Brain pericyte (primary cell): ENCODE measurements at places on chromosomes 6 and 20.
A peak's percentile ranks its signal among the peaks of the same experiment; 100 is the strongest.

- DNase-seq = no peak
Observed at GRCh38 chr6:626236-626635, 30.7 kb downstream of the HUS1B start.

GRCh38 chr20:25491446-25492038 is 84.1 kb downstream of the GINS1 start:
- DNase-seq = no peak

GRCh38 chr20:33415948-33416347 is 14.6 kb upstream of the CDK5RAP1 start:
- DNase-seq = no peak

- DNase-seq = no peak
Observed at GRCh38 chr6:919500-919899, 226.6 kb upstream of the EXOC2 start.

DNA sequence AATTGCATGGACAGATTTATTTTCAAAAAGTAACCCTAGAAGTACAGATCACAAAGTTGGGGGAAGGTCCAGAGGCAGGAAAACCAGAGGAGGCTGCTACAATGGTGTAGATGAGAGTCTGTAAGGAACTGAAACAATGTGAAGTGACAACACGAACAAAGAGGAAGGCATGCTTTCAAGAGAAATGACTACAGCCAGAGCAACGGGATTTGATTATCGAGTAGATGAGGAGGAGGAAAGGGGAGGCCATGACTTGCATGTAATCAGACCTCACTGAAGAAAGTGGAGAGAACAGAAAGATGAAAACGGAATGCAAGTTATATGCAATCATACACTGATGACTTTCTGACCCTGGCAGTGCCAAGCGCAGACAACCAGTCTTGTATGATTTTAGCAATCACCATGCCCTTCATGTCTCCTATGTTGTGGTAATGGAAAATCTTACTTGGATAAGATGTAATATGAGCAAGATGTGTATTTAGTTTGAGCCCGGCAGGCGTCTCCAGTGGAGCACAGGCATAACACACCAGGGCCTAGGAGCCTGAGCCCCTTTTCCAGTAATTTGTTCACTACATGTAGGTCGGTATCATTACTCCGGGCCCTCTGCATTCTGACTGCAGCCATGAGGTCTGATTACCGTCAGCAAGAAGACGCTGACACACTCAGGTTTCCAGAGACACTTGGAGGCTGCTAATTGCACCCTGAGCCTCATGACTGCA is 34.0 kb upstream of the FAM83C start:
- DNase-seq = no peak

DNA sequence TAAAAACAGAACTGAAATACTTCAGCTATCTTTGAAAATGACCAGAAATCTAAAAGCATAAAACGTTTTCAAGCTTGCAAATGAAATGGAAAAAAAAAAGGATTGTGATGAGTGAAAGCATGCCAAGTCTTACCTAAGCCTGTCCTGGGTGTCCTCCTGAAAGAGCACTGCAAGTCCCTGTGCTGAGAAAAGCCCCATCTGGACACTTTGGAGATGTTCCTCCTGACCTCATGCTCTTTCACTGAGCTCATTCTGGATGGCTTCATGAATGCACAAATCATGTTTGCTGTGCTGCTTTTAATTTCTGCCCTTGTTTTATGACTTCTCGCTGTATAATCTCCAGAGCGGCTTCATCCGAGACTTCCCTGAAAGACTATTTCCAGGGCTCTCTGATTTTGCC is 136.0 kb downstream of the SOD2 start:
- DNase-seq = no peak

DNA sequence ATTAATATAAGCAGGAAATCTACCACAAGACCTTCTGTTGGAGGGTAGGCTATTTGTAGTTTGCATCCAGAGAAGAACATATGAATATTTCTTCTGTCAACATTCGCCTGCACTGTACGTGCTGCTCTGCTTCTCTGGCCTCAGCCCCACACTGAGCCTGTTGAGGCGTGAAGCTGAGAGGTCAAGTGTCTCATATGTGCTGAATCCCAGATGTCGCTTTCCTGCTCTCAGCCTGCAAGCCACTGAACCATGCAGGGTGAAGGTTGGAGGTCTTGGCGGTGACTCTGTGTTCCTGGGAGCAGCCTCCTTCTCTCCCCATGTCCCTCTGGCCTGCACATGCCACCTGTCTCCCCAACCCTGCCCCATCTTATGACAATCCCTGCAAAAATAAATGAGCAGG is 83.6 kb downstream of the TMEM170B start:
- no peak for DNase-seq

DNA sequence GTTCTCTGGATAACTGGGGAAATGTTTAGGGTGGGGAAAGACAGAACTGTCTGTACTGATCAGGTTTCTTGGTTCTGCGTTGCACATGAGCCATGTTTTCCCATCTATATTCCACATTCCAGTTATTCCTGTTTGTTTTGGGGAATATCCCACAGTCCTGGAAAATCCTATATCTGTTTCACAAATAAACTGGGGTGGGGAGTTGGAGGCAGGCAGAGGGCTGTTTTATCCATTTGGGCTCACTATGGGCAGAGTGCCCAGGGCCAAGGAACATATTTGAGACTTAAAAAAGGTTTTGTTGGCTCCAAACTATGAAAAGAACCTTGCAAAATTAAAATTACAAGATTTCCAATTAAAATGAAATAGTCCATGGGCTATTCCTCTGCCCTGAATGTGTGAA is 21.5 kb downstream of the FOXP4 start:
- no peak for DNase-seq

DNA sequence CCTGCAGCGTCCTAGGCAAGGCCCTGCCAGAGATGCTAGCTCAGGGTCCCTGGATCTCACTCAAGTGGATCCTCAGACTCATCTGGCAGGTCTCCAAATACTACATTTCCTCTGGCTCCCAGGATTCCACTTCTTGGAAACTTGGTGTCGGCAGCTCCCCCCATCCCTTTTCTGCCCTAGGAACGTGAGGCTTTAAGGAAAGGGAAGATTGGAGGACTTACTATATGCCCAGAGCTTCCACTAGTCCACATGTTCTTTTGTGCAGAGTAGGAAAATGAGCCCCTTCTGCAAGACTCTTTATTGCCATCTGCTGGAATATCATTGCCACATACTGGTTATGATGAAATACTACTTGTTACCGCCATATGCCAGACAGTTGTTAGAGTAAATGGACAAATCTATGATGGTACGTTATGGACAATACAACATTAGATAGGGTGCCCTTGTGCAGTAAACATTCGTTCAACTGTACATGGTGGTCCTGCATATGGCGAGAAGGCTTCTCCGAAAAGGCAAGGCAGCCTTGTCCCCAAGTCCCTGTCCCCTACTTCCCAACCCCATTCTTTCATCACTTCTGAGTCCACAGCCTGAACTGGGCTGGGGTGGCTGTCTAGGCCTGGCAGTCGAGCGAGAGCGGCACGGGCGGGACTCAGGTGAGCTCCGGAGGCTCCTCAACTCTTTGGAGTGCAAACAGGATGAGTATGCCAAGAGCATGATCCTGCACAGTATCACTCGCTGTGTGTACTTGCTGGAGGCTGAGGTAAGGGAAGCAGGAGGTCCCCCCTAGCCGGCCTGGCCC is 780 bp downstream of the ARMC12 start:
- DNase-seq = peak; percentile 66

DNA sequence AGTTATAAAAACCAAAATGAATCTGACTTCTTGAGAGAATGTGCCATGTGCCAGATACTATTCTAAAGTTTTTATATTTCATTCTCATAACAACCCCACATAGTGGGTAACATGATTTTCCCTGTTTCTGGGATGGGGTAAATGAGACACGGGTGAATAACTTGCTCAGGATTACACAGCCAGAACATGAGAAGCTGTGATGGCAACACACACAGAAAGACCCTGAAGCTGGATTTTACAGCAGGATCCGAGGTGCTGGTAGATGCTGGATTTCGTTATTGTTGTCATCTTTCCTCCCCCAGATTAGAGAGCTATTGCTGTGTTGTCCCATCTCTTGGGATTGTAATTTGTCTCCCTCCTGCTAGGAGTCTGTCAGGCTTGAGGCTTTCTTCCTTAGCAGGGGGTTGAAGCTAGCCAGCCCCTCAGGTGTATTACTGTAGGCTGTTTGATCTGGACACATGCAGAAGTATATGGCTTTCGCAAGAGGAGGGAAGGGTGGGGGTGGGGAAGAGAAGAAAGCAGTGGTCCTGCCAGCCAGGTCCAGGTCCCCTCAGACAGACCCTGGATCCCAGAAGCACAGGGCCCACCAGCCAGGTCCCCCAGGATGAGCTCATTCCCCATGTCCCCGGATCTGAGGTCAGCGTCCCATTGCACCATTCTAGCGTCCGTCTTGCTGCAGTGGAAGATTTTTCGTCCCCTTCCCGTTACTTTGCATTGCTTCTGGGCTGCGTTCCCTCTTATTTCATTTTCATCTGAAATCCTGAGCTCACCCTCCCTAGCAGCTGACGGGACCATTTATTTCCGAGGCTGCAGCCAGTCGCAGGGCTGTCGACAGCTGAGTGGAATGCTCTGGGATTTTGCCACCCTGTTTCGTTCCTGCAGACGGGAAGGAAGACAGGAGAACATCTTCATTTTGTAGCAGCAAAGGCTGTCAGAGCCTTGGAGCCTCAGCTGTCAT is 7.3 kb upstream of the KCNG1 start:
- DNase-seq = no peak

- DNase-seq = no peak
Observed at GRCh38 chr6:170074435-170074834, 216.4 kb downstream of the DLL1 start.

DNA sequence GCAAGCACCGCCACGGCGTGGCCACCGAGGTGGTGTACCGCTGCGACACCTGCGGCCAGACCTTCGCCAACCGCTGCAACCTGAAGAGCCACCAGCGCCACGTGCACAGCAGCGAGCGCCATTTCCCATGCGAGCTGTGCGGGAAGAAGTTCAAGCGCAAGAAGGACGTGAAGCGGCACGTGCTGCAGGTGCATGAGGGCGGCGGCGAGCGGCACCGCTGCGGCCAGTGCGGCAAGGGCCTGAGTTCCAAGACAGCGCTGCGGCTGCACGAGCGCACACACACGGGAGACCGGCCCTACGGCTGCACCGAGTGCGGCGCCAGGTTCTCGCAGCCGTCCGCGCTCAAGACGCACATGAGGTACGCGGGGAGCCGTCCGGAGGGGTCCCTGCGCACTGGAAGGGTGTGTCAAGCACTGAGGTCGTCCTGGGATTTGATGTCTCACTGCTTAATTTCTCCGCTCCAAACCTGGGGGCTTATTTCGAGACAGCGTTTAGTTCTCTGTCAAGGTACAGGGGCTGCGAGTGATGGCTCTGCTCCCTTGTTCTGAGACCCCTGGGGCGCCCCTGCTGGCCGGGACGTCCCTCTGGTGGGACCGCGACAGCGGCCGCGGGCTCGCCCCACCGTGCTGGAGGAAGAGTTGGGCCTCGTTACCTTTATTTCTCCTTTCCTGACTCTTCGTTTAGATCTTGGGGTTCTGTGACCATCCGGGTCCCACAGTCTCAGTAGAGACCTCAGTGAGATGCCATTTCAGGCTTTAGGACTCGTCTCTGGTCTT is 3.6 kb downstream of the GZF1 start:
- no peak for DNase-seq

- DNase-seq = peak; percentile 26
Observed at GRCh38 chr20:13119583-13119982, 101.5 kb upstream of the ISM1 start.

DNA sequence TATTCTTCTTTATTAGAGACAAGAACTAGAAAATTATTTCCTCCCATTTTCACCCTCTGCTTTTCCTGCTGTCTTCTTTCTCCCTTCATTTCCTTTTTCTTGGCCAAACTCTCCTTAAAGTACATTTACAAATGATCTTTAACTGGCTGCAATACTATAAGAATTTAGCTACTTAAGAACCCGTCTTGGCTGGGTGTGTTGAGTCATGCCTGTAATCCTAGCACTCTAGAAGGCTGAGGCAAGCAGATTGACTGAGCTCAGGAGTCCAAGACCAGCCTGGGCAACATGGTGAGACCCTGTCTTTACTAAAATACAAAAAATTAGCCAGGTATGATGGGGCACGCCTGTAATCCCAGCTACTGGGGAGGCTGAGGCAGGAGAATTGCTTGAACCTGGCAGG is 39.3 kb upstream of the SRPK1 start:
- DNase-seq = no peak

GRCh38 chr6:6736791-6737654 is 148.5 kb downstream of the LY86 start:
- DNase-seq = no peak

- DNase-seq = no peak
Observed at GRCh38 chr6:142846459-142846831, 98.5 kb downstream of the HIVEP2 start.

- peak; percentile 53 for DNase-seq
Observed at GRCh38 chr6:23003671-23004467, 434.5 kb downstream of the HDGFL1 start.

- no peak for DNase-seq
Observed at GRCh38 chr20:43835944-43836508, 78.6 kb upstream of the TOX2 start.

DNA sequence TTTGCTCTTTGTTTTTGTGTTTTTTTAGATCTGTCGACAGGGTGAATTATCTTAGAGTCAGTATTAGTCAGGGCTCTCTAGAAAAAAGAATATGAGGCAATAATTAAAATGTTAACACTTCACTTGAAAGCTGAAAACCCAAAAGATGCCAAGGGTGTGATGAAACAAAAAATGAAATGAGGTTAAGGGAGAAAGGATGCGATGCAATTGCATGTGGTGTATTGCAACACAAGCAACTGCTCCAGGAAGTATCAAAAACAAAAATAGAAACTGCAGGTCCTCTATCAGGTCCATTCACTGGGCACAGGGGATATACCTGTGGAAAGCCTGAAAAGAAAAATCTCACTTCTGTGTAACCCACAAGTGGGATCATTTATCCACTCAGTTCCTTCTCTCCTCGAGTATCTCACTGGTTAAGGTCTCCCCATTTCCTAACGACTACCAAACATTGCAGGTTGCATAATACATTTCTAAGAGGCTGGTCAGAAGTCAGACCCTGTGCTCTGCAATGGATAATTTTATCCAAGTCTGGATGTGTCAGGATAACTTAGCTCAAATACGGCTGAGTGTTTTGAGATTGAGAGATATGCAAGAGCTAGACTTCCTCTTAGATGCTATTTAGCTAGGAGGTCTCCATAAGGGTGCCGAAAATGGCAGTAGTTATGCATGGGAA is 257.7 kb upstream of the GJE1 start:
- DNase-seq = no peak

DNA sequence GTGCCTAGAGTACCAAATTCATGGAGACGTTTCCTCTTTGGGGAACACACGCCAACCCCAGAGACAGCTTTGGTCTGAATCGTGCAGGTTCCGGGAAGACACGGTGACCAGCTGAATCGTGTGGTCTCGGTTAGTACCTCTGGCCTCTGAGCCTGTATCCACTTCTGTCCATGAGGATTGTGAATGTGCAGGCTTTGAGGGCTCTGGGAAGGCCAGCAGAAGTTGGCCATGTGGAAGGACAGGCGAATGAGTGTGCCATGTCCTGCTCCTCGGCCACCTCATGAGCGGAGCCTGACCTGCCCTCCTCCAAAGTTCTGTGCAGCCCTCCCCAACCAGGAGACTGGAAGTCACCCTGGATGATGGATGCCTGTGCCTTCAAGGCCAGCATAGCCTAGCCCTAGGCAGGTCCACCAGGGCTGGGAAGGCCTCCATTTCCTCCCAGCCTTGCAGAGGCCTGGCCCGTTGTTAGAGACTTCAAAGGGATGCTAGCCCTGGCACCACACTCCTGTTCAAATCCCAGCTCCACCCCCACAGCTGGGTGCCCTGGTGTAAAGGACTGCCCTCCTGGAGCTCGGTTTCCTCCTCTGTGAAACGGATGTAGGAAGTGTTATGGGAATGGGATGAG is 1.7 kb upstream of the TMEM74B start:
- DNase-seq = no peak
